ENCODE measurements at places on chromosomes 2 and 18.

- DNase-seq = no peak
These were observed 70.2 kb upstream of the DAPL1 start for GRCh38 chr2:158724803-158725381.

GRCh38 chr2:40485318-40485717, 33.4 kb upstream of the SLC8A1 start:
- DNase-seq = no peak

GRCh38 chr2:158808426-158808825, 13.3 kb downstream of the DAPL1 start:
- DNase-seq = no peak

DNA sequence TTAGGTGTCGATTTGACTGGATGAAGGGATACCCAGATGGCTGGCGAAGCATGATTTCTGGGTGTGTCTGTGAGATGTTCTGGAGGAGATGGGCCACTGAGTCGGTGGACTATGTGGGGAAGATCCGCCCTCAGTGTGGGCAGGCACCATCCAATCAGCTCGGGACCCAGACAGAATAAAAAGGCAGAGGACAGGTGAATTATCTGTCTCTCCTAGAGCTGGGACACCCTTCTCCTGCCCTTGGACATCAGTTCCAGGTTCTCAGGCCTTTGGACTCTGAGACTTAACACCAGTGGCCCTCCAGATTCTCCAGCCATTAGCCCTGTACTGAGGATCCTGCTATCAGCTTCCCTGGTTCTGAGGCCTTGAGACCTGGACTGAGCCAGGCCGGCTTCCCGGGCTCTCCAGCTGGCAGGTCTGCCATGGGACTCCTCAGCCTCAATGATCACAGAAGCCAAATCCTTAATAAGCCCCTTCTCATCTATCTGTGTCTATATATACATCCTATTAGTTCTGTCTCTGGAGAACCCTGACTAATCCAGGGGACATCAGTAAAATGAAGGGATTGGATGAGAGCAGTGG, 11.7 kb downstream of the PROC start:
- no peak for DNase-seq

- DNase-seq = no peak
These were observed 96.6 kb downstream of the PIEZO2 start for GRCh38 chr18:11052800-11053199.

- DNase-seq = no peak
These were observed 216.5 kb upstream of the SLC8A1 start for GRCh38 chr2:40668425-40668824.

DNA sequence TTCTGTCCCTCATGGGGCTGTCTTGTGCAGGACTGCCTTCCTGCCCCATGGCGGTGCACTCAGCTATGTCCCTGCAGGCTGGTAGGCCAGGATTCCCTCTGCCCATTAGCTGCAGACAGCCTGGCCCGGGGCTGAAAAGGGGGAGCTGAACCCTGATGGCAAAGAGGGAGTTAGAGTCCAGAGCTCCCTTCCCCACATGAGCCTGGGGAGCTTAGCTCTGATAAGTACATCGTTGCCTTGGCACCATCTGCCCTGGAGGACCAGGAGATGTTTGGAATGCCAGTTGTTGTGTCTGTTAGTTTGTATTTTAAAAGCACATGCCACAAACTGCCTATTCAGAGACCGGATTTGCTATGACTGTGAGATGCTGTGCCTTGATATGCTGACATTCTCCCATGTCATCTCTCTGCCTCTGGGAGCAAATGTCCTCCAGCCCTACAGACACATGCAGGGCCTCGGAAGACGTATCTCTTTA, 65.1 kb upstream of the AFF3 start:
- DNase-seq = no peak

GRCh38 chr18:50203801-50204604, 9.1 kb upstream of the MYO5B start:
- no peak for DNase-seq

- DNase-seq = no peak
These were observed 92.4 kb downstream of the COX7A2L start for GRCh38 chr2:42268528-42269151.

GRCh38 chr18:12317664-12318333, 9.8 kb downstream of the TUBB6 start:
- no peak for DNase-seq

- DNase-seq = no peak
These were observed 32.5 kb upstream of the SOS1 start for GRCh38 chr2:39153312-39153711.

DNA sequence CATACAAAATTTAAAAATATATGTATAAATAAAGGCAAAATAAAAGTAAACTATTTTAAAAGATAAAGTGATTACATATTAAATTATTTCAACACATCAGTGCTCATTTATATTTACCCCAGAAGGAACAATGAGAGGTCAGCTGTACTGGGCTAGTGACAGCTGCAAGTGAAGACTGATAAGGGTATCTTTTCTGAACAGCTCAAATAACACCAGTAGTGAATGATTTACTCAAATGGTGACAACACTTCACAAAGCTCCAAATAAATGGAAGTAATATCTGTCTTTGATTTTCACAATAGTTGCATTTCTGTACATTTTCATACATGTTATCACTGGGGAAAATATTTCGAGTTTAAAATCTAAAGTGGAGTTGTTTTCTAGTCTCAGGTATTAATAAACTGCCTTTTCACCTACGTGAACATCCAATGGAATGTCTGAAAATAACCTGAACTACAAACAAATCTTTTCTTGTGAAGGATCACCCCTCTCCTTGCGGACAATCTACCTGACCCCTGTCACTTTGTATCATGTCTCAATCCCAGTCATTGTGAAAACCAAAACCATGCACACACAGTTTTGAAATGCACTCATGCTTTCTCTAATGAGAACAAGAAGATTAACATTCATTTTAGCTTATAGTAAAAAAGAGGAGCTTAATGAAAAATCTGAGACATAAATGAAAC, 1928.8 kb upstream of the CELF4 start:
- no peak for DNase-seq
